ENCODE measurements at places on chromosomes 2 and 18. TPM values are rescaled to one million over a fixed set of nuclear protein-coding genes. Genes with fewer than 3 reads are reported as not detected.

- DNase-seq = no peak
These were observed 356.3 kb downstream of the PARD3B start for GRCh38 chr2:204901591-204901990.

GRCh38 chr2:23762141-23762540 is 164.8 kb downstream of the ATAD2B start:
- no peak for DNase-seq

GRCh38 chr2:236661061-236661761 is 91.6 kb downstream of the ACKR3 start:
- DNase-seq = peak; percentile 88

DNA sequence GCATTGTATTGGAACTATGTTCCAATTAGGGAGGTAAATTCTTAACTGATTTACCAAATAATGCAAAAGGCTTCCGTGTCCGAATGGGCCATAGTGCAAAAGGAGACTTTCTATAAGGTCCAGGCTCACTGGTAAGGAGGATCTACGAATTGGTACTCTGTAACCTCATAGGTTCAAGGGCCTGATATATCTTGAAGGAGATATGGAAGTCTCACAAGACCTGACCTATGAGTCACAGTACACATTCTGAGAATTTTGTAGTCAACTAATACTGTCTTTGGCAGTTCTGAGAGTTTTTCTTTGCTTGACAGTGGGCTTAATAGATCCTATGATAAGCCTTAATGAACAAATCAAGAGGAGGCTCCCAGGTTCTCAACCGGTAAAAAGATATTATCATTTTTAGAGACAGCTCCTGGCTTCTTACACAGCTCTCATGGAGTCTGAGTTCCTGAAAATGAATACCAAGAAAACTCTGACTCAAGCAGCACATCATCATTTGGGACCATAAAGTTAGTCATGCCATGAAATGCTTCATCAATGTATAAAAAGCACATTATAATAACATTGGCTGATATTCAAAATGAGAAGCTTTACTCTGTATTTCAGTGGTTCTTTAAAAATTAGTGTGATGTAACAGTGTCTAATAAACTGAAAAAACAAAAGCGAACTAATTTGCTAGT is 1275.2 kb upstream of the CRIM1 start:
- no peak for DNase-seq

DNA sequence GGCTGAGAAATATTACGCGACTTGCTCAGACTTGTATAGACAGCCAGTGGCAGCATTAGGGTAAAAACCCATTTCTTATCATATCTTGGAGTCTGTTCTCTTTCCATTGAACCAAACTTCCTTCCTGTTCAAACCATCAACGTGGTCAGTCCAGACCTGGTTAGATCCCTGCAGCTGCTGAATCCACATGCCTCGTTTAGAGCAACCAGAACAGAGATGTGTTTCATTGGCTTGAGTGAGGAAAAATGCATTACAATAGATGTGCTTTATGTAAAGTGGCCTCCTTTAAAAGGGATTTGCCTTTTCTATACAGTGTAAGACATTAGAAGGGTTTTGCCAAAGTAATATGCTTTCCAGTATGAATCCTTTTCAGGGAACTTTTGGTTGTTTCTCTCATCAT is 232.4 kb downstream of the MEIS1 start:
- no peak for DNase-seq

The ACMSD gene
- total RNA-seq = not detected

The TPO gene
- total RNA-seq = 18.4 TPM

DNA sequence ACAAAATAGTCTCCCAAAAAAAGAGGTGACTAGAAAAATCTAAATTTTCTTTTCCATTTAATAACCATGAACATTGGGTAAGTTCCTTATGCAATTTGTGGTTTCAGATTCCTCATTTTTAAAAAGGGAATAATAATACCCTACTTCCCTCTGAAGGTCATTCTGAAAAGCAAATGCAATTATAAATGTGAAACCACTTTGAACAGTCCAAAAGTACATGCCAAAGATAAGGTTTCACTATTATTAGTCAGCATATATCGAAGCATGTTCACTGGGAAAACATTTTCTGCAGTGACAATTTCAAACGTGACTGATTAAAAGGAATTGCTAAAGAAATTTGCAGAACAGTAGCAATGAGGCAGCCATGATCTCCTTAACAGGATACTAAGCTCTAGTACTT is 100.1 kb upstream of the RNF152 start:
- no peak for DNase-seq

- no peak for DNase-seq
These were observed 8.1 kb downstream of the GMCL1 start for GRCh38 chr2:69837533-69837932.

- no peak for DNase-seq
These were observed 434.9 kb upstream of the MYT1L start for GRCh38 chr2:2765839-2766495.

The RGPD4 gene
- total RNA-seq = not detected

DNA sequence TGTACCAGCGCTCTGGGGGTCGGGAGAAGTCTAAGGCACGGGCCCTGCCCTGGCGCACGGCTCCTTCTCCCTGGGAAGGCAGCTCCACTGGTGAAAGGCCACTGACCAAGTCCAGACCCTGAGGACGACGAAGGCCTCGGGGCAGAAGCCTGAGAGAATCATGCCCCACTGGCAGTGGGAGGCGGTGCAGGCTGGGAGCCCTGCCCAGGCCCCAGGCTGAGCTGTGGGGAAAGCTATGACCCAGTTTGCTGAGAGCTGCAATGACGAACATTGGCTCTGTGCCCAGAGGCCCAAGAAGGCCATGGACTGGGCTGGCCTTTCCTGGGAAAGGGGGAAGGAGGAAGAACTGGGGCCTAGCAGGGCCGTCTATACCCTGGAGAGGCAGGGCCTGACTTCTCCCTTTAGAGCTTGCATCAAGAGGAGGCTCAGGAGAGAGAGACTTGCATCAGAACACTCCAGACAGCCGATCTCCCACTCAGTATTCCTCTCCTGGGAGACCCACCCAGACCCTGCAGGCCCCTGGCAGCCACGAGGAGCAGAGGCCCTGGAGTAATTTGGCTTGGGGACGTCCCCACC is 32.9 kb downstream of the HS1BP3 start:
- DNase-seq = peak; percentile 99

GRCh38 chr2:30316408-30316807 is 85.1 kb downstream of the LBH start:
- DNase-seq = no peak

The RESP18 gene
- total RNA-seq = not detected

Data from esophagus muscularis mucosa (tissue), 4 donors.